Activated CD8-positive, alpha-beta memory T cell treated with anti-CD3 and anti-CD28 coated beads for 48 hours (primary cell): ENCODE measurements at places on chromosomes 13 and 19.

GRCh38 chr13:41312176-41312500, 1.1 kb downstream of the NAA16 start:
- DNase-seq: no peak

- DNase-seq: peak; percentile 37
These were observed 67.4 kb downstream of the KCNRG start for GRCh38 chr13:50082426-50083281.

DNA sequence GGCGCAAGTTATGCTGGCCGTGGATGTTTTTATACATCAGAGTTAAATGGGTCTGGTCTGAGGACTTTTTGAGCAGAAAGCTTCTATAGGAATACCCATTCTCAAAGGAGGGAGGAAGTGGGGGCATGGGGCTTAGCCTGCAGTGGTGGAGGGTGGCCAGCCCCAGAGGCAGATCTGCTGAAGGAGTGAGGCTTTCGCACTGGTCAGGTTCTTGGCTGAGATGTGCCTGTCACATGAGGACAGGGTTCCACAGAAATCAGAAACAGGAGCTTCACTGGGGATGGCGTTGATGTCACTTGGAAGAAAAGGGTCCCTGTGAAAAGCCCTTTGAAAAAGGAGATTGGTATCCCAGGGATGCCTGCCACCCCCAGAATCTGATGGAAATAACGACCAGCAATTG, 100.7 kb upstream of the MCF2L start:
- no peak for DNase-seq

- no peak for DNase-seq
These were observed 840 bp upstream of the CCNA1 start for GRCh38 chr13:36431204-36432105.

GRCh38 chr13:94210816-94211215, 268.7 kb downstream of the DCT start:
- no peak for DNase-seq

- DNase-seq: no peak
These were observed 46.4 kb downstream of the PSG3 start for GRCh38 chr19:42693760-42694350.
